ENCODE measurements at places on chromosomes 2 and 18.

GRCh38 chr2:123770996-123771720 lies 253.9 kb upstream of the CNTNAP5 start:
- DNase-seq, result no peak

DNA sequence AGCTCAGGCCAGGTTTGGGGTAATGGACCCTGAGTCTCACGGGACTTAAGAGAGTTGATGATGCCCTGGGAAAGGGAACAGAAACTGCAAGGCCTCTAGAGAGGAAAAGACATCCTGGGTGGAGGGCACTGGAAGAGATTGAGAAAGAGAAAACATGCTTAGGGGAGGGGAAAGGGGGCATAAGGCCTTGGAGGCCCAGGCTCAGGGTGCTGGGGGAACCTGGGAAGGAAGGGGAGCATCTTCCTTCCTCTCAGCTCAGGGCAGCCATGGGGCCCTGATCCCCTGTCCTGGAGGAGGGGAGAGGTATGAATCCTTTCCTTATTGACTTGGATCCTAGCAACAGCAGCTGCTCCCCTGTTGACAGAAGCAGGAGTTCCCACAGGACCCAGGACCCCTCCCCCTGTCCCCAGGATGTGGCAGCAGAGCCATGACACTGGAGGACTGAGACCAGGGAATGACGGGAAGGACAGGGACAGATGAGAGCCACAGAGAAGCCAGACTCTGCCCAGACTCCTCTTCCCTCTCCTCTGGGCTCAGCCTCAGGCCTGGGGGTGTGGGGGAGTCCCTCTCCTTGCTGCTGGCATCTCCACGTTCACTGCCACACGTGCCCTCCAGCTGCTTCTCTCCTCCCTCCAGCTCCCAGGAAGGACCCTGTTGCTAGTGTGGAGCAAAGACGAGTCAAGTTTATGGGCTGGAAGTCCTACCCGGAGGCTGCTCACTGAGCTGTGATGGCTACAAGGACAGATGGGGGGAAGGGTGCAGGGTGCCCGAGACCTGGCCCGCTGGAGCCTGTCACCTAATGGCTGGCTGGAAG lies 815 bp downstream of the GPBAR1 start:
- no peak for DNase-seq

- DNase-seq, result no peak
These were observed 730.4 kb downstream of the METTL4 start for GRCh38 chr18:1840878-1841277.

- DNase-seq, result no peak
These were observed 384.0 kb upstream of the TMEFF2 start for GRCh38 chr2:192578780-192579179.

GRCh38 chr2:168541858-168542257 lies 85.8 kb downstream of the CERS6 start:
- DNase-seq, result no peak

DNA sequence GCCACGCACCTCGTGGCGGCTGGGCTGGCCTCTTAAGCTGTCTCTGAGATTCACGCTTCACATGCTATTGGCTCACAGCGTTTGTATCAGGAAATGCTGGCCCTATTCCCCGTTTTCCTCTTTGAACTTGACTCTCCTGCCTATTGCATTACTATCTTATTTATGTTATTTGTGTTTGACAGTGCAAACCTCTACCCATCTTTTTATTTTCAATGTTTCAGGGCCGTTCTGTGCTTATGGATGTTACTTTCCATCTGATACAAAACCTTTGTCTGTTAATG lies 149.9 kb upstream of the TWIST2 start:
- DNase-seq, result no peak

GRCh38 chr2:10078704-10079265 lies 1.4 kb downstream of the CYS1 start:
- no peak for DNase-seq

DNA sequence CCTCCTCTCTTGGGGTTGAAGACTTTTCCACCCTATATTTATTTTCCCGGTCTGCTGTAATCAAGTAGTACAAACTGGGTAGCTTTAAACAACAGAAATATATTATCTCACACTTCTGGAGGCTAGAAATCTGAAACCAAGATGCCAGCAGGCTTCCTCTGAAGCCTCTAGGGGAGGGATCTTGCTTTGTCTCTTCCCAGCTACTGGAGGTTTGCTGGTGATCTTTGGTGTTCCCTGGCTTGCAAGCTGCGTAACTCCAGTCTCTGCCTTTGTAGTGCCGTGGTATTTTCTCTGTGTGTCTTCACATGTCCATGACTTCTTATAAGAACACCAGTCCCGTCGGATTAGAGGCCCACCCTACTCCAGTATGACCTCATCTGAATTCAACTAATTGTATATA lies 44.4 kb downstream of the MYO3B start:
- DNase-seq, result no peak

GRCh38 chr2:134253804-134254203 lies at the start of gene MGAT5:
MGAT5 (plus strand) TSS chr2:134254072; CDS start chr2:134254404, 332 bp downstream.
- no peak for DNase-seq

DNA sequence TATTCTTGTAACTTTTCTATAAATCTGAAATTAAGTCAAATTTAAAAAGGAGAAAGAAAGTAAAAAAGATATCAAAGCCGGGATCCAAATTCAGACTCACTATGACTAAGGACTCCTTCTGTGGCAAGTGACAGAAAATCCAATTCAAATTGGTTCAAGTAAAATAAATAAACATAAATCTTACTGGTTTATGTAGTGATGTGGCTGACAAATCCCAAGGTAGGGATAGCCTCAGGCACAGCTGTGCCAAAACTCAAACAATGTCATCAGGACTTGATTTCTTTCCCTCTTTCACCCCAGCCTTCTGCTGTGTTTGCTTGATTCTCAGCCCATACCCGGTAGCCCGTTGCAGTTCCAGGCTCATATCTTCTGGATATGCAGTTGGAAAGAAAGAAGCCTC lies 284.6 kb downstream of the SP3 start:
- DNase-seq, result no peak

DNA sequence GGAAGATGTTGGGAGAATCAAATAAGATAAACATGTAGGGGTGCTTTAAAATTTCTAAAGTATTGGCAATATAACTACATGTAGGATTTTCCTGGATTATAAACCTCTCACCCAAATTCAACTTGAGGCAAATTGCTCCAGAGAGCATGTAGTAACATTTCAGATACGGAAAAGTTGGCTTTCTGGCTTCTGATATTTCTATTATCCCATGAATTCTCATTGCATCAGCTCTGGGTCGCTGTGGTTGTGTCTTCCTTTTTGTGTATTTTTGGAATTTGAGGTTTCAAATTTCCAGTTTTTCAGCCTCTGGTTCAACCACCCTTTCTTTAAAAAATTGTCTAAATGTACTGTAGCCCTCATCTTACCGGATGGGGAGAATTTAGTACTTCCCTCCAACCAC lies 32.3 kb downstream of the TGIF1 start:
- no peak for DNase-seq

- no peak for DNase-seq
These were observed 312.1 kb upstream of the CHST9 start for GRCh38 chr18:27497246-27497645.

GRCh38 chr2:117755768-117756167 lies 58.7 kb upstream of the DDX18 start:
- no peak for DNase-seq

GRCh38 chr2:236887953-236888793 lies 197.5 kb upstream of the COPS8 start:
- no peak for DNase-seq

DNA sequence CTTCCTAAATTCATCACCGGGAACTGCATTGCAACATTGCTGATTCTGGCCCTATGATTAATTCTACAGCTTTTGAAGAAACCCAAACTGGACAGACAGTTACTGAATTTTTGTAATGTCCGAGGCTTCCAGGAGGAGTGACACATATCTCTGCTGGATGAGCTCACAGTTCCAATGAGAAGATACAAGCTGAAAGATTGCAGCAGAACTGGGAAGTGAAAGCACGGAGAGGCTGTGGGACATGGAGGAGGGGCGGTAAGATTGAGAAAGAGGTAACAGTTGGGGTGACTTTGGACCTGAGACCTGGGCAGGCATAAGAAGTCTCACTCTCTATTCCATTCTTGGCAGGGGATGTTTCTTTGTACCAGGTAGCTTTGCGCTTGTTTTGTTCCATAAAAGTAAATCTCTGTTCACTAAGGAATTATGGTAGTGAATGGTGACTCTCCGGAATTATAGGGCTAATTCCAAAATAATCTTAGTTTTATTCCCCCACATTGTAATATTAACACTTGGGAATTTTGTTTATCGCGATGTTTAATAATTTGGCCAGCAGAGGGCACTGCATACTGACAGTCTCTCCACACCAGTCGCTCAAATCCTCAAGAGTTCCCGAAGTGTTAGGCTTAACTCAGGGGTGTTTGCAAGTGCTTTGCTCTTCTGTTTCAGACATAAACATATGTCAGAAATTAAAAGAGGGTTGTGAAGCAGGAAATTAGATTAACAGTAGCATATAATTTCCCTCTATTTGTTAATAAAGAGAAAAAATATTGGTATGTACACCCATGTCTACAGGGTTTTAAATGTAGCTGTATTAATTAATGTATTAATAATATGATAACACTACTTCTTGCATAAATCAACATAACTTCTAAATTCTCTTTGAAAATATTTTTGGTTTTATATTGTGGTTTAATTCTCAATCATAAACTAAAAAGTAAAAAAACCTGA lies 201.4 kb downstream of the SOCS6 start:
- DNase-seq, result peak; percentile 4

- no peak for DNase-seq
These were observed 101.1 kb upstream of the PID1 start for GRCh38 chr2:229372207-229372606.

GRCh38 chr18:10230072-10230471 lies 224.4 kb upstream of the APCDD1 start:
- no peak for DNase-seq

DNA sequence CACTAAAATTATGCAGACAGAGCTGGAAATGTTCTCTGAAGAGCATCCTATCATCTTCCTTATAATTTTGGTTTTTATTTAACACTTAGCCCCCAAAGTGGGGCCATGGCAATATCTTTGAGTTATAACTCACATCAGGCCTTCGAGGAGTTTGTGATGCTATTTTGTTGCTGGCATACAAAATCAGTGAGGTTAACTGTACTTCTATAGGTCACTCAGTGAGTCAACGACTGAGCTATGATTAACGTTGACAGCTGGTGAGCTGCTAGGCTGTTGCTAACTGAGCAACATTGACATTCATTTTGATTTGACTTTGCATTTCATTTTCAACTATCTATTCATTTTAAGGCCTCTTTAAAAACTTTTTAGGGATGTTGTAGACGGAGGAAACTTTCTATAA lies 50.0 kb downstream of the GPD2 start:
- DNase-seq, result no peak

GRCh38 chr18:10013621-10014543 lies 100.1 kb downstream of the VAPA start:
- DNase-seq, result no peak

- DNase-seq, result no peak
These were observed 182.7 kb downstream of the MC4R start for GRCh38 chr18:60189856-60190255.

DNA sequence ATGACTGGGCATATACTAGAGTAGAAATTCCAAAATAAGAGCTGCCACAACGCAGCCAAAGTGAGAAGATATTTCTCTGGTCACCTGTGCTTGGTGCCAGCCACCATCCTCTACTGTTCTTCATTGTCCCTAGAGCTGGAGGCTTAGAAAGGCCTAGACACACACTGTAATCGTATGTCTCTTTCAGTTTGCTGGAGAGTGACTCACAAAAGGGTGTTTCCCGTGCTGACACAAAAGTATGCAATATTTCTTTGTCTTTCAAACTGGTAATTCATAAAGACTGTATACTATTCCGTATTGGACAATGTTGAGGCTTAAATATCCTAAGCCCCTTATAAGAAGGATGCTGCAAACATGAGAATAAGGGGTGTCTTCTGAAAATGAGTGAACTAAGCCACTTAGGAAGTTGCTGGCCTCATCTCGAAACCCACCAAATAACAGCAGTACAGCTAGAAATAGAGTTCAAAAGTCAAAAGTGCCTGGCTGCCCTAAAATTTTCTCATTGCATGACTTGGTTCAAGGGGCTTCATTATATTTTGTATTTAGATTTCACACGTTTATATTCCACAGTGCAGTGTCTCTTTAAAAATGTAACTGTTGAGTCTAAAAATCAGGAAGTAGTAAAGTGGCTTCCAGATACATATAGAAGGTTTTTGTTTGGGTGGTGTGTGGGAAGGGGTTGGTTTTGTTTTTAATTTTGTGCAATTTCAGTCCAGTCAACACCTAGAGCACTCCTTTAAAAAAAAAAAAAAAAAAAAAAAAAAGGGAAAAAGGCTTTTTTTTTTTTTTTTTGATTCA lies 601.1 kb downstream of the ARHGAP15 start:
- no peak for DNase-seq

- no peak for DNase-seq
These were observed 183.5 kb downstream of the AGAP1 start for GRCh38 chr2:235677276-235677788.

DNA sequence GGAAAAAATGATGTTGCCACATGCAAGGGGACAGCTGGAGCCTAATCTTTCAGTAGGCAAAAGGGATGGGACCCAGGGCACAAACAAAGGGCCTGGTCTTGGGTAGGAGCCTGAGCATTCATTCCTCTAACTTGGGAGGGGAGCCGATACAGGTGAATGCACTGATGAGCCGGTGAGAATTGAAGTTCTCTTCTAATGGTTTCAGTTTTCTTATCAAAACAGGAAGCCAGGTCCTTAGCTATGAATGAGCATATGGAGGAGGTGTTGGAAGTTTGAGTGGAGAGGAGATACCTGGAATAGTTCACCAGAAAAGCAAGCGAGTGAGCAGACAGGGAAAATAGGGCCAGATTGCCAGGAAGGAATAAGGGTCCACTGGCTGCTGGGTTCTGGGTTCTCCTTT lies 10.1 kb downstream of the DPP4 start:
- DNase-seq, result no peak

GRCh38 chr2:162912787-162913186 lies 74.2 kb upstream of the KCNH7 start:
- no peak for DNase-seq

DNA sequence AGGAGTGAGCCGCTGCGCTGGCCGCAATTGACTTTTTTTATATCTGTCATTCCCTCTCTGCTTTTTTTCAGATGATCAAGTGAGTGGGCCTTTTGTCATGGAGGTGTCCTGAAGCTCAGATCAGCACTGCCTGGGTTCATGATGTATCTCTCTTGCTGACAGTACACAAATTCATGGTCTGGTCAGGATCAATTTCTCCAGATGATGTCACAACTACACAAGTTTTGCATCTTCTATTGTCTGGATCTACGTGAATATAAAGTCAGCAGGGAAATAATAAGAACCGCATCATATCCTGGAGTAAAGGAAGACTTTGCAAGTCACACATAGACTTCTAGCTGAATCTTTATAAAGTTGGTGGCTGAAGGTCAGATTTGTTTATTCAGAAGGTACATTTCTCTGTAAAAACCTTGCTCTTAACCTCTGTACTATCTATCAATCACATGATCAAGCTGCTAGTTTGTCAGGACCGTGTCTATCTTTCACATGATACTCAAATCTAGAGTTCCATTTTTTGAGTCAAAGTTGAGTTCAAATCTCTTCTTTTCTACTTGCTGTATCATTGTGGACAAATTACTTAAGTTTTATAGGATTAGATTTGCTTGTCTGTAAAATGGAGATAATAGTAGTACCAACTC lies 13.1 kb upstream of the CD28 start:
- DNase-seq, result no peak

- no peak for DNase-seq
These were observed 12.4 kb downstream of the BIRC6 start for GRCh38 chr2:32369222-32369621.

- no peak for DNase-seq
These were observed 72.7 kb downstream of the MAP2 start for GRCh38 chr2:209496586-209496982.

- no peak for DNase-seq
These were observed 1.6 kb downstream of the KANSL1L start for GRCh38 chr2:210169516-210170195.
